HFF-Myc (cell line): ENCODE measurements at places on chromosomes 6 and 20.

DNA sequence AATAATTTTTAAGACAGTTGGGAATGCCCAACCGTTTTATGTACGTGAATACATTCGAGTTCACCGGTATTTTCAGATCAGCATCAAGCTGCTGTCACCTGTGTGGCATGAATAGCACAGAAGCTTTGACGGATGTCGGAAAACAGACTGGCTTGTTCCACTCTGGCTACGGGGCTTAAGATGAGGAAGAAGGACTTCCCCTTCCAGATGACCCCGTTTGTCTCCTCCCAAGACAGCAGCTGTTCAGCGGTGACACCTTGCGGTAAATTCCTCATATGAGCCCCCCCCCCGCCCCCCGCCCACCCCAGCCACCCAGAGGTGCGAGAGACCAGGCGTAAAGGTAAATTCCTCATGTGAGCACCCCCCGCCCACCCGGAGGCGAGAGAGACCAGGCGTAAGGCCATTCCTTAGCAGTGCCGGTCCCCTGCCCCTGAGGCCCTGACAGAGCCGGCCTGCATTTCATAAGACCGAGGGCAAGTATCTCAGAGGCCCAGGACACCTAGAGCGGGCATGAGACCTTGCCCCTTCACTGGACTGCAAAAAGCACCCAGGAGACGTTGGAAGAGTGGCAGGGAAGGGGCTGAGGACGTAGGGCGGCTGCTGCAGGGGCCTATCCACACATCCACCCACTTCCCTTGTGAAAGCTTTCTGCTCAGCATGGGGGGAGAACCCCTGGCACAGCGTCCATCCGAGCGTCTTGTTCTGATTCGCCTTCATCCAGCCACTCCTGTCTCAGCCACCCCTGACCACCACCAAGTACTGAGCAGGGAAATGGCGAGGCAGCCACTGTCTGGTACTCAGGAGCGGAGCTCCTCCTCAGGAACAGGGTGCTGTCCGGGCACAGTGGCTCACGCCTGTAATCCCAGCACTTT, 7.3 kb upstream of the PCMTD2 start:
- no peak for DNase-seq

GRCh38 chr6:32692019-32692418, 25.6 kb upstream of the HLA-DQB1 start:
- DNase-seq = no peak

GRCh38 chr6:25192590-25193459, 86.3 kb upstream of the CARMIL1 start:
- peak; percentile 78 for DNase-seq

DNA sequence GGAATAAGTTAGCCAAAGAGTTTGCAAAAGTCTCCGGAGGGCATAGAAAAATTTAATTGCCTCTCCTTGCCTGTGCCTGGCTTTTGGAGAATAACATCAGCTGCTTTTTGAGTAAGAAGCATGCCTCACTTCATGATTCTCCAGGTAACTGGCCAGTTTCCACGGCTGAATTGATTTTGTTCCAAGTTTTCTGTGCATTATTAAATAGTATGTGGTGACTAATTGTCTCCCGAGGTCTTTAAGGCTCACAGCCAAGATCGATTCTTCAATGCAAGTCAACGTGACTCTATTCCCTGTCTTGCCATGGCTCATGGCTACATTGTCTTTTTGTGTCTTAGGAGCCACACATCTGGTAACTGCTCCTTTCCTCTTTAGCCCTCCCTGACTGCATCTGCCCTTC, 54.2 kb downstream of the CNR1 start:
- DNase-seq = no peak

- no peak for DNase-seq
Observed at GRCh38 chr6:143195349-143195845, 134.7 kb downstream of the AIG1 start.

DNA sequence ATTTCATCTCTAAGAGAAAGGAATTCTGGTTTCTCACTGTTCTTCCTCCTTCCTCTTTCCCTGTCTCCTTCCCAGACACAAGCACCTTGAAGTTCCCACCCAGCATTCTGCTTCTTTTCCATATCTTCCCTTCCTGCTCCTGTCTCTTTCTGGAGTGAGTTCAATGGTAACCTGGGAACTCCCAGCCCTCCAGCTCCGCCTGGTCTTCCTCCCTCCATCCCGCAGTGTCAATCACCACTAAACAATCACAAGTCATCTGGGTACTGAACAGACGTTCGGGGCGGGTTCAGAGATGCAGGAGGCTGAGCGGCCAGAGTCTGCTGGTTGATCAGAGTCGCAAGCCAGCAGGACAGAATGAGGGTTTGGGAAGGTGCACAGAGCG, 7.7 kb downstream of the TTBK1 start:
- no peak for DNase-seq

GRCh38 chr6:45169815-45170214, 158.3 kb upstream of the RUNX2 start:
- DNase-seq = no peak

GRCh38 chr6:29980511-29980910, 38.2 kb downstream of the HLA-A start:
- DNase-seq = no peak

- DNase-seq = no peak
Observed at GRCh38 chr20:52612046-52612632, 360.0 kb upstream of the TSHZ2 start.

DNA sequence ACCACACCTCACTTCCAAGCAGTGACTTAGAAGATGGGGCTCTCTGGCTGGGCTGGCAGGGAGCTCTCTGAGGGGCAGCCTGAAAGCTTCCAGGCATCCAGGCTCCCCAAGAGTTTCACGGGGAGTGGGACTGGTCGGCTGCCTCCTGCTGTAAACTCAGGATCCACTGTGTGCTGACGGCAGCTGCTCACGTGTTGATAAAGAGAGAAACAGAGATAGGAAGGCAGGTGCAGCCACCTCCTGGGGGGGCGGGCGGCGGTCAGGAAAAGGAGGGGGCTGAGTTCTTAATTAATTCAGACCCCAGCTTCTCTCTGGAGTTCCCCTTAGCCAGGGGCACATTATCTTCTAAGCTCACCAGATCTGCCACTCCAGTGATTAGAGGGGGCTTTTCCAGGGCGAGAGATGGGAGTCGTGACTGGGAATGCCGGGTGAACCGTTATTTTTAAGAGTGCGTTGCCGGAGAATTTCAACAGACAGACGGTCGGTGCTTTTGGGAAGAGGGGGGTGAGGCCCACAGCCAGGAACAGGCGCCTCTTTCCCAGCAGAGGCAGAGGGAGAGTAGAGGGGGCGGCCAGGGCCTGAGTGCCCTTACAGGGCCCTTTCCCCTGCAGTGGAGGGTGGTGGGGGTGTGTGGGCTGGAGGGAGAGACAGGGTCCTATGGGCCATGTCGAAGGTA, 70.9 kb downstream of the CD40 start:
- DNase-seq = no peak

GRCh38 chr20:47509685-47510084, 8.0 kb downstream of the NCOA3 start:
- no peak for DNase-seq

DNA sequence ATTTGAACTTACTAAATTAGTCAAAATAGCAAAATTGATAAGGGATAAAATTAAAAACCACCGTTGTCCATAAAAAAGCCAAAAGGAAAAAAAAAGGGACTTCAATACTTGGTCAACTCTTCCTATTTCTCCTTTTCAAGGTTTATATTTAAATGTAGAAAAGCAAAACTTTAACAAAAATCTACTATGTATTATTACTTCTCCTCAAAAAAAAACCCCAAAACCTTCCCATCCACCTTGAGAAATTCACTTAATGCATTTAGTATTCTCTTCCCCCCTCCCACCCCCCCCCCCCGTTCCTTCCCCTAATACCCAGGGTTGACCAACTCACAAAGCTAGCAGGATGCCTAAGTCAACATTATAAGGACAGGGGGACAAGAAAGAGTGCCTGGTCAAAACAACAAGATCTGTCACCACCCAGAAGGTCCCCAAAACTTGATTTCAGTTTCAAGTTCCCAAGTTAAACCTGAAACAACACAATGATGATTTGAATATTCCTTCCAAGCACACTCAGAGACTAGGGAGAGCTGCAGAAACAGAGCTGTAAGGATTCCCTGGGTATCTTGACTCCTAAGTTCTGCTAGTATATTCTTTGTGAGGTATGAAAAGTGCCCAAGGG, 14.6 kb downstream of the GMDS start:
- no peak for DNase-seq

GRCh38 chr20:18999086-18999485, 185.5 kb downstream of the SCP2D1 start:
- DNase-seq = no peak

DNA sequence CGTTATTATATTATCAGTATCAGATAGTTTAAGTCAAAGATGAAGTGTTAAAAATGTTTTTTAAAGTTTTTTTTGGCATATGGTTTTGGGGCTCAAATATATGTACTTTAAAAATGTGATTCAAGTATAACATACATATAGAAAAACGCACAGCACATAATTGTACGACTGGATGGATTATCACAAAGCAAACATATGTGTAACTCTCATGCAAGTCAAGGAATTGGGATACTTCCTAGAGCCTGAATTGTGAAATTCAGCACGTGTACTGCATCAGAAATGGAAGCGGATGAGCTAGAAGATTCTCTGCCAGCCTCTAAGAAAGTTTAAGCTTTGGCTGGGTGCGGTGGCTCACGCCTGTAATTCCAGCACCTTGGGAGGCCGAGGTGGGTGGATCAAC, 340.9 kb downstream of the PRL start:
- DNase-seq = no peak

- no peak for DNase-seq
Observed at GRCh38 chr6:26064619-26065257, 22.5 kb upstream of the HFE start.

- DNase-seq = no peak
Observed at GRCh38 chr6:79617518-79617941, 13.6 kb upstream of the SH3BGRL2 start.

DNA sequence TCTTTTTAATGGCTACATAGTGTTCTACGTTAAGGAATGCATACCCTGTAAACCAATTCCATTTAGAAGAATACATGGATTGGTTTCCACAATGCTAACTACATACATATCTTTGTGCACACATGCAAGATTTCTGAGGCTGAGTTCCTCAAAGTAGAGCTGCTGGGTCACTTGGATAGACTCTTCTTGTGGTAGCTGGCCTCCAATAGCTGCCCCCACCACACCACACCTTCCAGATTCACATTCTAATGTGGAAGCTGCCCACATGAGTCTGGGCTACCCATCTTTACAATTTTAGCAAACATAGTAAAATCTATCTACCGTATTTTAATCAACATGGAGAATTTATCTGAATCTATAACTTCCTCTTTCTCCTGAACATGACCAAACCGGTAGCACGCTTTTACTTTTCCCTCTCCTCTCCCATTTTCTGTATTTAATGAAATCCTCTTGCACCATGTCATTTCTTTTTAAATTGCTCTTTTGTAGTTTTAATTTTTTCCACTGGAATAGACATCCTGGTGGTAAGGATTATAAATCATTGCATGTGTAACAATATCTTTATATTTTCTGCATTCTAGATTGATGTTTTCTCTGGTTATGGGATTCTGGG, 74.7 kb upstream of the CITED2 start:
- no peak for DNase-seq

- DNase-seq = no peak
Observed at GRCh38 chr6:151663559-151663958, 143.9 kb upstream of the ESR1 start.
